ENCODE measurements at places on chromosomes 16 and 17. TPM values are rescaled to one million over a fixed set of nuclear protein-coding genes. Genes with fewer than 3 reads are reported as not detected.

DNA sequence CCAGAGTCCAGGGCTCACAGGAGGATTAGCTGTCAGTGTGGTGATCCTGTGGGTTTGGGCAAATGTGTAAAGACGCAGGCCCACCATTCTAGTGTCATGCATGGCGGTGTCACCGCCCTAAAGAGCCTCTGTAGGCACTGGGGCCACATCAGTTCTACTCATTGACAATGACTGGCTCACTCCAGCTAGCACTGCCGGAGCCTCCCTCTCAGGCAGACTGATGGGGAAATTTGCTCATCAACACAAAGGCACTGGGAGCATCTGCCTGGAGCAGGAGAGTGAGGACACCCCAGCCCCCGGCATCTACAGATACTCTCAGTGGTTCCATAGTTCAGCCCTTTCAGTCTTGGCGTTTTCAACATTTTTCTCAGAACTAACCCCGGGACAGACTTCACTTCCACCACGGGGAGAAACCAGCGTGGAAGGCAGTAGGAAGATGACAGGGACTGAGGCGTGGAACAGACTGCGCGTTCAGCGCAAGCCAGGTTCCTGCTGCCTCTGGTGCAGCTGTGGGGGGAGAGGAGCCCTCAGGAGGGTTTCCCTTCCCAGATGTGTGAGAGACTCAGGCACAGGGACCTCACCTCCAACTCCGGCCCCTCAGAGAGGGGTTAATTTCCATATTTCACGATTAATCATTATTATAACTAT, 256.6 kb downstream of the RBFOX3 start:
- peaks cover 5% of the 10 kb centered on the region for H3K36me3 ChIP-seq
- no peak overlapping the region for H3K27ac ChIP-seq
- H3K27me3 ChIP-seq: peaks cover 22% of the 10 kb centered on the region
- DNase-seq: no peak
- no peaks in the 10 kb centered on the region for H3K4me1 ChIP-seq

- H3K4me1 ChIP-seq: peaks cover 9% of the 10 kb centered on the region
- H3K27ac ChIP-seq: no peak overlapping the region
- H3K27me3 ChIP-seq: peaks cover 23% of the 10 kb centered on the region
- no peaks in the 10 kb centered on the region for H3K36me3 ChIP-seq
Measured at GRCh38 chr16:1295465-1295864, 14.0 kb upstream of the UBE2I start.

GRCh38 chr17:81075307-81075706, 40.4 kb downstream of the BAIAP2 start:
- H3K27ac ChIP-seq: no peak overlapping the region
- DNase-seq: no peak
- H3K27me3 ChIP-seq: no peaks in the 10 kb centered on the region
- no peak overlapping the region for H3K4me3 ChIP-seq
- H3K36me3 ChIP-seq: no peaks in the 10 kb centered on the region
- H3K4me1 ChIP-seq: no peaks in the 10 kb centered on the region

TP53TG3B gene
- total RNA-seq: not detected

GRCh38 chr16:66507731-66508239, 42.1 kb downstream of the TK2 start:
- H3K36me3 ChIP-seq: no peaks in the 10 kb centered on the region
- no peak overlapping the region for H3K4me3 ChIP-seq
- H3K27ac ChIP-seq: no peak overlapping the region
- DNase-seq: no peak
- H3K4me1 ChIP-seq: peaks cover 4% of the 10 kb centered on the region

DNA sequence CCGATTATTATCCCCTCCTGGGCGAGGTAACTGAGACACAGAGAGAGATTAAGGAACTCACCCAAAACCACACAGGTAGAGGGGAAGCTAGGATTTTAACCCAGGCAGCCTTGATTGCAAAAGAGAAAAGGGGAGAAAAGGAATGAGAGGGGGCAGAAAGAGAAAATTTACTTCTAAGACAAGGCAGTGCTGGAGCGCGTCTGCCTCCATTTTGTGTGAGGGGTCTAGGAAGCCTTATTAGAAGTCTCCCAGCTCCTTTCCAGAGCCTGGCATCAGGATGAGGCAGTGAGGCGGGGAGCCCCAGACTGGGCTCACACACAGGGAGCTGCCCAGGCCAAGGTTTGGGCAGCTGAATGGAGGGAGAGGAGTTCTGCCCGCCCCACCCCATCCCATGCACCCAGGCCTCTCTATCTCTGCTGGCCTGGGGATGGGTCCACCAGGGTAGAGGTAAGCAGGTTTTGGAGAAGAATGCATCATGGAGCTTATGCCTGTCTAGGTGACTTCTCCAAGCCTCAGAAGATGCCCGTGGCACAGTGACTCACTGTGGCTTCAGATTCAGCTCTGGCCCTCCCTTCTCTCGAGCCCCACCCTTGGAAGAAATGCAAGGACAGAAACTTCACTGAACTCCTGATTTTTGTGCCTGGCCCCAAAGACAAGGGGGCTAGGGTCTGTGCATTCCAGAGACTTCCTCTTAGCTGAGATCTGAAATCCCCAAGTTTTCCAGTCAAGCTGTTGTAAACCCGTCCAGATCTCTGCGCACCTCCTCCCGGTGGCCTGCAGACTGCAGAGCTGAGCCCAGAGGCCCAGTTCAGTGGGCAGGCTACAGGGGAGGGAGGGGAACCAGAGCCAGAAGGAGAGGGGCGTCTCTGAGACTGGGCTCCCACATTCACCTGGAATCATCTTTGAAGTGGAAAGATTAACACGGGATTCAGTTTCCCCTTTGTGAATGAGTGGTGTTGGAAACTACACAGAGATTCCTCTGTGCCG, 95.1 kb upstream of the CDH5 start:
- H3K4me1 ChIP-seq: peaks cover 20% of the 10 kb centered on the region
- peaks cover 50% of the 10 kb centered on the region for H3K27me3 ChIP-seq
- no peak overlapping the region for H3K4me3 ChIP-seq

GRCh38 chr17:1612400-1612799, 16.2 kb downstream of the SLC43A2 start:
- no peaks in the 10 kb centered on the region for H3K36me3 ChIP-seq
- peaks cover 15% of the 10 kb centered on the region for H3K4me1 ChIP-seq
- no peak overlapping the region for H3K4me3 ChIP-seq
- H3K27ac ChIP-seq: no peak overlapping the region

CBLN1 gene
- total RNA-seq: not detected

PRR35 gene
- total RNA-seq: 0.10 TPM

- peak; percentile 87 for DNase-seq
- peaks cover 13% of the 10 kb centered on the region for H3K4me1 ChIP-seq
- H3K36me3 ChIP-seq: no peaks in the 10 kb centered on the region
- H3K27me3 ChIP-seq: no peaks in the 10 kb centered on the region
- no peak overlapping the region for H3K27ac ChIP-seq
Measured at GRCh38 chr17:78484271-78485246, 92.6 kb downstream of the DNAH17 start.

GRCh38 chr16:75288181-75288580, 36.8 kb upstream of the BCAR1 start:
- H3K4me3 ChIP-seq: peak overlapping the region; percentile 0
- DNase-seq: no peak
- H3K36me3 ChIP-seq: peaks cover 11% of the 10 kb centered on the region
- H3K4me1 ChIP-seq: peaks cover 14% of the 10 kb centered on the region
- H3K27ac ChIP-seq: peak overlapping the region; percentile 10

GRCh38 chr16:79195938-79196337, 404.6 kb downstream of the MAF start:
- H3K4me3 ChIP-seq: no peak overlapping the region
- peaks cover 15% of the 10 kb centered on the region for H3K27me3 ChIP-seq
- H3K36me3 ChIP-seq: no peaks in the 10 kb centered on the region
- peaks cover 7% of the 10 kb centered on the region for H3K4me1 ChIP-seq

GRCh38 chr17:62921817-62922216, 44.2 kb upstream of the TANC2 start:
- peaks cover 7% of the 10 kb centered on the region for H3K27me3 ChIP-seq
- DNase-seq: no peak
- no peak overlapping the region for H3K4me3 ChIP-seq
- no peaks in the 10 kb centered on the region for H3K36me3 ChIP-seq

PMFBP1 gene
- 1.8 TPM for total RNA-seq

- peak; percentile 71 for DNase-seq
- H3K36me3 ChIP-seq: peaks cover 4% of the 10 kb centered on the region
- peaks cover 72% of the 10 kb centered on the region for H3K4me1 ChIP-seq
- peak overlapping the region; percentile 94 for H3K27ac ChIP-seq
- H3K27me3 ChIP-seq: no peaks in the 10 kb centered on the region
Measured at GRCh38 chr17:30378241-30378824, 394 bp upstream of the CPD start.

DNA sequence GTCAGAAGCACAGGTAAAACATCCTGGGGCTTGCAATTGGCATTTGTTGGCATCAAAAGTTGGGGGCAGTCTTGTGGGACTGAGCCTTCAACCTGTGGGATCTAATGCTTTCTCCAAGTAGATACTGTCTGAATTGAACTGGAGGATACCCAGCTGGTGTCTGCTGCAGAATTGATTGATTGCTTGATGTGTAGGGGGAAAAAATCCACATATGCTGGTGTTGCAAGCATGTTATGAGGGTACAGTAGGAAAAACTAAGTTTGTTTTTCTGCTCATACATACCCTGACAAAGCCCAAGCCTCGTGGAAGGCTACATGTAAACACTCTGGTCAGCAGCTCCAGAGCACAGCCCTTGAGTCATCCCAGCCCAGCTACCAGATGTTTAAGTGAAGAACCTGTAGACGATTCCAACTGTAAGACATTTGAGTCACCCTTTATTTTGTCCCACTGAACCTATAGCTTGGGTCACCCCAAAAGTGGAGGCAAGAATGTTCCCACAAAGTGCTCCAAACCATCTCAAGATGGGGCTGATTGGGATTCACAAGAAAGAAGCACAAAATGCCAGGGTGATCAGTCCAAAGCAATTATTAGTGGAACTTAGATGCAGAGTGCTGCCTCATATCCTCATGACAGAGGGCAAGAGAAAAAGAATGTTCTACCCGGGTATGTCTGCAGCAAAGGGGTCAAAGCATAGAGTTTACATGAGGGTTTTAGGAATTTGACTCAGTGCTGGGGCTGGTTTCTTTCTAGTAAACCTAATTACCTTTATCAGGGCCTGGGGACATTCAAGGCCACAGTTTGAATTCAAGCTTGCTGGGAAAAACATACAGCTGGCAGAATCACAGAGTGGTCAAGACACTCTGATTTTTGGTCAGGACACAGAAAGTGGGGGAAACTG, 9.6 kb upstream of the APPBP2 start:
- no peak overlapping the region for H3K4me3 ChIP-seq
- no peaks in the 10 kb centered on the region for H3K36me3 ChIP-seq
- H3K27me3 ChIP-seq: no peaks in the 10 kb centered on the region
- no peaks in the 10 kb centered on the region for H3K4me1 ChIP-seq
- H3K27ac ChIP-seq: no peak overlapping the region

ZNF750 gene
- not detected for total RNA-seq

DNA sequence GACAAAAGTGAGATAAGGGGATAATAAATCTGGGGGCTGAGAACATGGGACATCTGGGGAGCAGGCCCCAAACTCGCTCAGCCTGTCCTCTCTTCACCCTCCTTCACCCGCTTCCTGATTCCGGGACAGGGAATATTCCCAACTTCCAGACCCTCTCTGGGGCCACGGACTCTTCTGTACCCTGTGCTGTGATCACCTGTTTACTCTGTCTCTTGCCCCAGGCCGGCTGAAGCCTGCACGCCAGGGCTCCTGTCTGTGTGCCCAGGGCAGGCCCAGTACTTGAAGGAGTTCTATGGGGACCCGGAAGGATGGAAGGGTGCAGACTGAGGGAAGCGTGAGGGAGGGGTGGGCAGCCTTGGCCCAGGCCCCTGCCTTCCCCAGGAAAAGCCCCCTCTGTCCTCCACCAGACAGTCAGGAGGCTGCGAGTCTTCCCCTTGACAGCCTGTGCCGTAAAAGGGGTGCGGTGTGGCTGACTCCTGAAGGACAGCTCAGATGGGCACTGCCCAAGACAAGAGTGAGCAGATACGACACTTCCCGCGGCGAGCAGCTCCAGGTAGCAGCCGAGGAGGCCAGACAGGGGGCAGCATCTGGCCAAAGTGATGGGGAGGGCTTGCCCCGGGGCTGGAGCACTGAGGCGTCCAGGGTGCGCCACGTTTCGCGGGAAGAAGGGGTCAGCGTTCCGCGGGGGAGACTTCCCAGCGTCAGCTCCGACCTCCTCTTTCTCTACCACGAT, 1.0 kb upstream of the CCNF start:
- peak; percentile 49 for DNase-seq
- H3K27ac ChIP-seq: peak overlapping the region; percentile 52
- peaks cover 33% of the 10 kb centered on the region for H3K4me1 ChIP-seq
- H3K27me3 ChIP-seq: no peaks in the 10 kb centered on the region

CCL16 gene
- total RNA-seq: not detected

DNA sequence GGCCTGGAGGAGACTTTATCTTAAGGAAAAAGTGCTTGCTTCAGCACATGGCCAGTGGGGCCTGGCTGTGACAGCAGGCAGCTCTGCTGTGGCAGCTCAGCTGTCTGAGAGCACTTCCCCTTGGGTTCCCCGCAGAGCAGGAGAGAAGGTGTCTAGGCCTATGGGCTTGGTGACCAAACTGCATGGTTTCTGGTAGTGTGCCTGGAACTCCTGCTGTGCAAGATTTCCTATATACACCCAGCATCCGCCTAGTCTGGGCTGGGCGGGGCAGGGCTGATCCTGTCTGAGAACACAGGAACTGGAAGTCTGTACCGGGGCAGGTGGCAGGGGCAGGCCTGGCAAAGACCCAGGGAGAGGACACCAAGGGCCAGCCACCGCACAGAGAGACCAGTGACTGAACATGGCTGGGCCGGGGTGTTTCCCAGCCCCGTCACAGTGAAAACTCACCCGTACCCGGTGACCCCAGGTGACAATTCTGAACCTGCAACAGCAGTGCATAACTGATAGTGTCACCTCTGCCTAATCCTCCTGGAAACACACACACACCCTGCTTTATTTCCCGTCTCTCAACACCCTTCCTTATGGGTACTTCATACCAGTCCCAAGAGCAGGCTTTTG, 39.3 kb downstream of the CHD9 start:
- H3K4me3 ChIP-seq: no peak overlapping the region
- H3K36me3 ChIP-seq: no peaks in the 10 kb centered on the region
- no peak overlapping the region for H3K27ac ChIP-seq
- H3K4me1 ChIP-seq: peaks cover 35% of the 10 kb centered on the region

GRCh38 chr16:12434567-12434966, 369.1 kb downstream of the CPPED1 start:
- H3K27ac ChIP-seq: no peak overlapping the region
- peaks cover 9% of the 10 kb centered on the region for H3K36me3 ChIP-seq
- no peak overlapping the region for H3K4me3 ChIP-seq
- DNase-seq: no peak

GRCh38 chr17:62572888-62573401, 54.5 kb upstream of the MRC2 start:
- peak overlapping the region; percentile 80 for H3K27ac ChIP-seq
- peaks cover 5% of the 10 kb centered on the region for H3K4me1 ChIP-seq
- H3K4me3 ChIP-seq: peak overlapping the region; percentile 44
- DNase-seq: no peak

SLC25A11 gene
- total RNA-seq: 40.4 TPM

DNA sequence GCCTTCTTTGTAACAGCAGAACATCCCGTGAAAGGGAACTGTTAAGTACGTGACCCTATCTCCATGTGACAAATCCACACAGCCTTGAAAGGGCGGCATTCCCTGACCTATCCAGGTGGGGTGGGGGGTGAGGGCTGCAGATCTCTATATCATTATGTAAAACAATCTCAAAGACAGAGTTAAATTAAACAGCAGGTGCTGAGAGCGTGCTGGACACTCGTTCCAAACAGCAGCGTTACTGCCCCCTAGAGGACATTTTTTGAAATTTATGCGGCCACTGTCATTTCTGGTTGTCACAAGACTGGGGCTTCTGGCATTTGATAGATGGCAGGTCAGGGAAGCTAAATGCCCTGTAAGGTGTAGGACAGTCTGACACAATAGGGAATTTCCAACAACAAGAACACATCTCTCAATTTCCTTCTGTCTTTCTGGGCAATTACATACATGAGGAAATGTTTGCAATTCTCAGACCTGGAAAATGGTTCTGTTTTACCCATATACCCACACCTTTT, 6.7 kb upstream of the SLC25A39 start:
- H3K4me3 ChIP-seq: no peak overlapping the region
- no peaks in the 10 kb centered on the region for H3K36me3 ChIP-seq
- peaks cover 14% of the 10 kb centered on the region for H3K4me1 ChIP-seq
- no peak overlapping the region for H3K27ac ChIP-seq
- DNase-seq: peak; percentile 82
- H3K27me3 ChIP-seq: no peaks in the 10 kb centered on the region

Measured in activated T-cell treated with anti-CD3 and anti-CD28 coated beads, Interleukin-2, amount 50 U/mL, for 72 hours (primary cell).